Renal cortical epithelial cell (primary cell): ENCODE measurements at places on chromosomes 7 and 10.

DNA sequence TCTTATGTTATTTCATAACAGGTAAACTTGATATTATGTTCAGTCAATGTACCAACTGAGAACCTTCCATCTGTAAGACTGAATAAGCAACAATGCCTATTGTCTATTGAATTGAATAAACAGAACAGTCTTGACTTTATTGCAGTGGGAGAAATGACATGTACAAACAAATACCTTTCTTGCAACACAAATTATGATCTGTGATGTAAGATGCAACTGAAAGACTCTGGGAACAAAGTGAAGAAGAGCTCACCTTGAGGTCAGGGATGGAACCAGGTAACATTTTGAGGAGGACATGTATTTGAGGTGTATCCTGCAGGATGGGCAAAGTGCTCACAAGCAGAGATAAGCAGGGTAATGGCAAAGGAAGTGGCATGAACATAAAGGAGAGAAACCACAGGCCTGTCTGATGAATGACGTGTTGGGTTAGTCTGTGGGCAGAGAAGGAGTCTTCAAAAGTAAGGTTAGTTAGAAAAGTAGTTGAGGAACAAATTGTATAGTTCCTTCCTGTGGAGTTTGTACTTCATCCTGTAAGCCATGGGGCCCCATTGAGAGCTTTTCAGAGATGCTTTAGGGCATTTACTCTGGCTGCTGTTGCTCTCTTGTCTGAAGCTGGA lies 9.5 kb downstream of the PNLIPRP3 start:
- DNase-seq, result no peak

GRCh38 chr7:18976715-18977471 lies 140.5 kb downstream of the TWIST1 start:
- peak; percentile 11 for DNase-seq

DNA sequence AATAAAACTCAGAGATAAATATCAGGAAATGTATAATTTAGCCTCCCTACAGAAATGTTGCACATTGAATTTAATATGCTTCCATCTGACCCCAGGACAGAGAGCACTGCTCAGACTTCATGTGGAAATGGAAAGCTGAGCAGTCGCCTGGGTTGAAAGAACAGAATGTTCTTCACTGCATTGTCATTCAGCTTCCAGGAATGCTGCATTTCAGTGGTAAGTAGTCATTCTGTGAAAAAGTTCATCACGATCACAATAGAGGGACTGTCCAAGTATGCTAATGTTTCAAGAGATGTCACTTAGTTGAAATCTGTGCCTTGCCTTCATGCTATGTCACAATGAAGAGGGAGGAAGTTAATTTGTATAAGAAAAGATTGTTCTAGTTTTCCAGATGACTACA lies 147.3 kb downstream of the NRCAM start:
- DNase-seq, result peak; percentile 96

- no peak for DNase-seq
Measured at GRCh38 chr10:129123428-129123827, 343.6 kb upstream of the MGMT start.

- DNase-seq, result no peak
Measured at GRCh38 chr7:134084488-134085144, 42.5 kb upstream of the LRGUK start.

DNA sequence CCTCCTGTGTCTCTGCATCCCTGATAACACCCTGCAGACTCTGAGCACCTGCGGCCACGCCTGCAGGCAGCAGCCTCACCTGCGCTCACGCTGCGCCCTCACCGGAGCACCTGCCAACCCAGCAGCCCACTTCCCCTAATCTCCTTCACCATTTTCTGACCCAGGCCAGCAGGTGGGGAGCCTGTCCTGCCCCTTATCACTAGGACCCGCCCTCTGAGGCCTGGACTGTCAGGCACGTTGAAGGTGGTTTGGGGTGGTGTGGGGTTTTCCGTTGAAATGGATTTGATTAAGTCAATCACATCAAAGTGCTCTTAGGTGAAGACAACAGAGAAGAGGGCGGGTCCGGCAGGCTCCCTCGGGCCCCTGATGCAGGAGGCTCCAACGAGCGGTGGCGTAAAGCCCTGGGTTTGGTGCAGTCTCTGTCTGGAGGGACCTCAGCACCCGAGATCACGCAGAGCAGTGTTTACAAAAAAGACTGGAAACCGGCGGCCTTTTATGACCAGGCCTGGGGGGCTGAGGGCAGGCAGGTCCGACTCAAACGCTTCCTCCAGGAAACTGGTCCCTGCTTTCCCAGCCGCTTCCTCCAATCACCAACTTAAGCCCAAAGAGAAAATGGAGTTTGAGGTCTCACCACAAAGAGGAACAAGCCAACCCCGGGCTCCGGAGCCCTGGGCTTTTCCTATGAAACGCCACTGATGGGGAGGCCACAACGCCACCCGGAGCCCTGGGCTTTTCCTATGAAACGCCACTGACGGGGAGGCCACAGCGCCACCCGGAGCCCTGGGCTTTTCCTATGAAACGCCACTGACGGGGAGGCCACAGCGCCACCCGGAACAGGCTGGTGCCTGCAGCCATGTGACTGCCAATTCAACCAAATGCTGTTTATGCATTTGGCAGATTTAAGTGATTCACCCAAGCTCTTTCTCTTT lies 45.5 kb downstream of the DPYSL4 start:
- DNase-seq, result no peak

- no peak for DNase-seq
Measured at GRCh38 chr10:84193846-84194423, 402 bp upstream of the CDHR1 start.

DNA sequence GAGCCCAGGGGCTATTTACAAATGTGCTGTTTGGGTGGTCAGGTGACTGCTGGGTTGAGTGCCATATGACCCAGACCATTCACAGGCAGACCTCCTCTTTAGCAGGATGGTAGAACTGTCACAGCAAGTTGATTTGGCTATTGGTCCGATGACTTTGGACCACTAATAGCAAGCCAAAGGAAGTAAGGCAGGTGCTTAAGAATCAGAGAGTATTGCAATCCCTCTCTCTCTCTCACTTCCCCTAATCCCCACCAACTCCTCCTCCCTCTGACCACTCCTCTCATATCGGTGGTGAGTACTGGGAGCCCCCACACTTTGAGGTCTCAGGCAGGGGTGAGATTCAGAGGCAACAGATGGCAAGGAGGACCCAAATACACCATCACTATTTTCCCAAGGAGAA lies 165.3 kb downstream of the TRIL start:
- no peak for DNase-seq

- DNase-seq, result no peak
Measured at GRCh38 chr7:107843184-107843583, 40.2 kb upstream of the SLC26A3 start.

- no peak for DNase-seq
Measured at GRCh38 chr10:131888186-131888604, 12.6 kb upstream of the PPP2R2D start.

DNA sequence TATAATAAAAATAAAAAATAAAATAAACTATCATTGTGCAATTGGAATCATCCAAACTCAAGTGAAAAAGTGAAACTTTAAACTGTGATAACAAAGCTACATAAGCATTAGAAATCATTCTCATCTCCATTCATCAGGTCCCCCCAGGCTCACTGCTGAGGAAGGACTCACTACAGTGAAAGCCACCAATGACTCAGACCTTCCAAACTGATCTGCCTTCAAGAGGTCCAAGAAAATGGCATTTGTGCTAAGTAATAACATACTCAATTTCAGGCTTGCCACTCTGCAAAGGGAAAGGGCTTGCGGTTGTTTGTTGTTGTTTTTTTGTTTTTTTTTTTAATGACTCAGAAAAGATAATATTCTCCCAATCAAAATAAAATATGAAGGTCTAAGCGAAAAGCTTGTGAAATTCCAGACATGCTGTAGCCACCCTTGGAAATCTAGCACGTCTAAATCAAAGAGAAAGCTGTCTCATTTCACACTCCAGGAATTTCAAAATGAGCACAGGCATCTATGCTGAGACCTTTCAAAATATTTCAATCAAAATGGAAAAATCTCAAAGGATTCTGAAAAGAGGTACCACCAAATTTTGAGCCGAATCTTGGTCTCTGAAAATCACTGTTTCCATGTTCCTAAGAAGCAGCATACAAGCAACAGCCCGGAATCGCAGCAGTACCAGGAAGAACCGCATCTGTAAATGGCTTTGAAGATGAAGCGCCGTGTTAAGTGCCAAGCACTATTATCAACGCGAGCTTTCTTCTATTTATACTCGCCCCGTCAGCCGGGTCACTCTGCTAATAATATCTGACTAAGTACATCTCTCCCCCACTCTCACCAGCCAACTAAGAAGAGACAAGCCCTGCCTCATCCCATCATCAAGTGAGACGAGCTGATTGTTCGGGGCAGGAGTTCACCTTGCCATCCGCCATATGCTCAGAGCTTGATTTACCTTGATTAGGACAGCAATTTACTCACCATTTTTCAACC lies 13.5 kb downstream of the SFMBT2 start:
- no peak for DNase-seq

- DNase-seq, result no peak
Measured at GRCh38 chr10:74846958-74847357, 20.6 kb downstream of the KAT6B start.

- peak; percentile 69 for DNase-seq
Measured at GRCh38 chr7:116540743-116541142, 15.9 kb downstream of the CAV1 start.

DNA sequence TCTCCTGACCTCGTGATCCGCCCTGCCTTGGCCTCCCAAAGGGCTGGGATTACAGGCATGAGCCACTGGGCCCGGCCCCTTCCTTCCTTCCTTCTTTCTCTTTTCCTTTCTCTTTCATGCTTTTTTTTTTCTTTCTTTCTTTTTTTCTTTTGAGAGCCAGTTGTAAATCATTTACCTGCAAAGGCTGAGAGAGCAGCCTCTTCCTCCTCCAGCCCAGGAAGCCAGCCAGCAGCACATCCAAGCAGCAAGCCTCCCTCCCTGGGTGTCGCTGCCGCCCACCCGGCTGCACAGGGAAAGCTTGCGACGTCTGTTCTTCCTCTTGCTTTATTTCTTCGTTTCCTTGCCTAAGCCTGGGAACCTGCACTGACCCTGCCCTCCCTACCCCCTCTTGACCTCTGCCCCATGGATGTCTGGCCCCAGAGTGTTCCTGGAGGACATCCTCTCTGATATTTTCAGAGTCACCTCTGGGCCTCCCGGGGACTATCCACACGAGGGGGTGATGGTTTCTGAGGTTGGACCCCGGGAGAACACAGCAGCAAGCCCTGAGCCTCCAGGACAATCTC lies 62.8 kb upstream of the MYL10 start:
- DNase-seq, result peak; percentile 76

DNA sequence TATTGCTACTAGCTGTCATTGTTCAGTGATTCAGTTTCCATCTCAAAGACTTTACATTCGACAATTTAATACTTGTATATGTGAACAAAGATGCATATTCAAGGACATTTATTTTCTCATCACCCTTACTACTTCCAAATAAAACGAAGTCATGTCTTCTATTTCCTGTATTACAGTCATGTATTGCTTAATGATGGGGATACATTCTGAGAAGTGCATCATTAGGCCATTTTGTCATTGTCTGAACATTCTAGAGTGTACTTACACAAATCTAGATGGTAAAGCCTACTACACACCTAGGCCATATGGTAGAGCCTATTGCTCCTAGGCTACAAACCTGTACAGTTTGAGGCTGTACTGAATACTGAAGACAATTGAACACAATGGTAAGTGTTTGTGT lies 6.5 kb downstream of the C10orf95 start:
- no peak for DNase-seq

DNA sequence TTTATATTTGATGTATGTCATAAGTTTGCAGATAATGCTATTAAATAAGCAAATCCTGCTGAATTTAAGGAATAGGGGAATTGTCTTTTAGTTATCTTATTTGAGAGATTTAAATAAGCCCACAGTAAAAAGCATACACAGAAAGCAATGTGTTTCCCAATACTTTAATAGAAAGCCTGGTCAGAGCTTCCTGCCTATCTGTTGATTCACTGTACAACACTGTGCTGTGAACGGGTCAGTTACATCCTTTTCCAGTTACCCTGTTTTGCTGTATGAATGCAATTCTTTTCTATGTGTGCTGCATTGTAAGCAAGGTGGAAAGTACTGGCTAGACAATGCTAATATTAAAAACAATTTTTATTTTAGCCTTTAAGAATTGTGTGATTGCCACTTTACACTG lies 81.2 kb downstream of the ANKRD7 start:
- peak; percentile 35 for DNase-seq

DNA sequence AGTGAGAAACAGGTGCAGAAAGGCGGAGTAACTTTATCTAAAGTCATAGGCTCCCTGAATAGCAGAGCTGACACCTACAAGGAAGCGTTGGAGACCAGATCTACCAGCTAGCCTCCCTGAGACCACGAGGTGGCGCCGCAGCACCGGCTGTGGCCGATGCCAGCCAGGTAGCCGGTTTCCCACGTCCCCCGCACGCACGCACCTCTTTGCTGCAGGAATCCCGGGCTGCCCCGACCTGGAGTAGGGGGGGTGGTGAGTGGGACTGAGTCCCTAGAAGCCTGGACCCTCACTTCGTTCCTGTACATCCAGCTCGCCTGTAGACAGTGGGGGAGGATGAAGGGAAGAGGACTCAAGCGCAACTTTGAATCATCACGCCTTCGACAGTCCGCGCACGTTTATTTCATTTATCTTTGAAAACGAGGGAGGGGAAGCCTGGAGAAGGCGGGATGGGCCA lies 3.7 kb downstream of the ELOVL3 start:
- DNase-seq, result peak; percentile 57

- DNase-seq, result no peak
Measured at GRCh38 chr7:102412548-102412947, 16.4 kb downstream of the PRKRIP1 start.

- DNase-seq, result no peak
Measured at GRCh38 chr7:11776039-11776438, 56.0 kb downstream of the THSD7A start.

GRCh38 chr10:126504063-126504760 lies 115.9 kb upstream of the ADAM12 start:
- DNase-seq, result peak; percentile 61

- peak; percentile 6 for DNase-seq
Measured at GRCh38 chr7:130882396-130882795, 148.4 kb upstream of the KLF14 start.

DNA sequence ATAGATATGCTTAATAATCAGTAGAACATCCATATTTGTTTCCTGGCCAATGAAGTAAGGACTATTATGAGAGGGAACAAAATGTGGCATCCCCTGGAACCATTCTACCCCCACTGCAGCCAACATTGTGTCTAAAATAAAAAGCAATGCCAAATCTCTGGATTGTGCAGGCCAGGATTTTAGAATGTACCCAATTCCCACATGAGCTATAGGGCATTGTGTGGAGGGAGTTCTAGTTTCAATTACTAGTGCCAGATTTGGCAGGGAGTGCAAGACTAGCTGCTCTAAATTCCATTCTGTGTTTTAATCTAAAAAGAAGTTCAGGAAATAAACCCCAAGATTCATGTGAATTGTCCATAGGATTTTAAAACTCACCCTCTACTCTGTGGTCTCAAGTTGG lies 112.3 kb downstream of the HGF start:
- no peak for DNase-seq

- DNase-seq, result no peak
Measured at GRCh38 chr10:107611115-107611514, 446.6 kb upstream of the SORCS1 start.

DNA sequence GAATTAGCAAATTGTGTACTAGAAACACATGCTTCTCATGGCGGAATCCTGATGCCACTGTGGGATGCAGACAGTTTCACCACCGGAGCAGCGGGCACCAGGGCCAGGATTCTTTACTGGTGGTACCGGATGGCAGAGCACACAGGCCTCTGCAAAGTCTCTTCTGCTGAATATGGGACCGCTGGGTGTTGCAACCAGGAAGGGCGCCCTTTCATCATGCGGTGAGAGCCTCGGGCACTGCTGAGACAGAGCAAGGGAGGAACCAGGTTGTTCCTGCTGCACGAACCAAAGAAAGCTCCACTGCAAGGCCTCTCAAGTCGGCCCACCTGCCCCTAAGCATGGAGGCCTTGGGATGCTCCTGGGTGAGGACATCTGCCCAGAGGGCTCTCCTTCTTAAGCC lies 57.0 kb upstream of the NMT2 start:
- DNase-seq, result no peak
